ENCODE measurements at places on chromosomes 3 and 15.

DNA sequence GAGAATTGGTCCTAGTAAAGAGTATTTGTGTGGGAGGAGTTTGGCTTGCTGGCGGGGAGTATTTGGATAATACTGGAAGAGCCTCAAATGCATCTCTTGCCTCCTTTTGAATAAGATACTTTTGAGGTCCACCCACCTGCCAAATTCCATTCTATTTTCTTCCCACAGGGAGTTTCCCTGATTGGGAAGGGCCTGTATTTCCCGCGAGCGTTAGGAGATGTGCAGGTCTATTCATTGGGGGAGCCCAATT is 406 bp upstream of the RASA2 start:
- DNase-seq, result no peak

GRCh38 chr15:47924381-47924780 is 196.4 kb upstream of the SLC24A5 start:
- DNase-seq, result no peak

DNA sequence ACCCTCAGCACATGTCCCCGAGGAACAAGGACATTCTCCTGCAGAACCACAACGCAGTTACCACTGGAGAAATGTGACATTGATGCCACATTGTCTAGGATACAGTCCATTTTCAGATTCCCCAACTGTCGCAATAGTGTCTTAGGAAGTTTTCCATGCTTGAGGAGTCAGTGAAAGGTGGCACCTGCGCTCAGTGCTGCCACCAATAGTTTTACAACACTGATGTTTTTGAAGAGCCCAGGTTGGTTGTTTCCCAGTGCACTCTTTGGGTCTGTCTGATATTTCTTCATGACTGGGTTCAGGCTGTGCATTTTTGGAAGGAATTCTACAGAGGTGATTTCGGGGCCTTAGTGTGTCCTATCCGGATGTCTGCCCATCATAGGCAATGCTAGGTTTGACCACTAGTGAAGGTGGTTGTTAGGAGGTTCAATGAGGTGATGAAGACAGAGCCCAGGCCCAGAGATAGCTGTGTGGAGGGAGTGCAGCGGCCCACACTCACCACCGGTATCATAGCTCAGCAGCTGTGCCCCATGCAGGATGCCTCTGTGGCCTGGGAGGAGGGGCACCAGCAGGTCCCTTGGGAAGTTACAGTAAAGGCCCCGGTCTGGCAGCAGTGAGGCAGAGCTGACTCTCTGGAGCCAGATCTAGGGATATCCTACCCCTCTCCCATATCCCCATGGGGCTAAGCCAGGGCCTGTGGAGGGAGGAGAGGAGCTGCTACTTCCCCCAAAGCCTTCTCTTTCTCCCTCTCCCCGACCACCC is 96.6 kb downstream of the DNAJB8 start:
- peak; percentile 40 for DNase-seq

DNA sequence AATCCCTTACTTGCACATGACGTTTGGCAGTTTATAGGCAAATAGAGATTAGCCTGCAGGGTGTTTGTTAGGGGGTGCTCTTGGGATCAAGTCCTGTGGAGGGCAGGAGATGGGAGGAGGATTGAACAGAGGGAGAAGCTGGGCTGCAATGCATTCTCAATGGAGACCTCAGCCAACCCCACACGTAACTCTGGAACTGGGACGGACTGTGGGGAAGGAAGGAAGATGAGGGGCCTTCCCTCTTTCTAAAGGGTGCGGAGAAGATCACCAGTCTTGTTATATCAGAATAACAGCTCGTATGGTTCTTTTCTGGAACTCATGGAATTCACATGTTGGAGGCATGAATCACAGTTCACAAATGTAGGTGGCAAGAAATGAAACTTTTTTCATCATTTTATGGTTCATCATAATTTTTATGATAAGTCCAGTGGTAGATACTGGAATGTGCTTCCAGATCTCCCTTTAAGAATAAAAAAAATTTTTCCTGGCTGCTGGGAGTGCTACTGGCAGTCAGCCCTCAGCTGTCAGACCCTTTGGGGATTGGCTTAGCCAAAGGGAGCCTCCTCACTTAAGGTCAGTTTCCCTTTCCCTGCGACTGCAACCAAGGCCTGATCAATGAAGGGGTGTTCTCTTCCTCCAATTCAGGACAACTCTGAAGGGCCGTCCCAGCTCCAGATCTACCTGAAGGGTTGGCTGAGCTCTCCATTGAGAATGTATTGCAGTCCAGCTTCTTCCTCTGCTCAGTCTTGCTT is 20.5 kb upstream of the LYZL4 start:
- no peak for DNase-seq

GRCh38 chr3:87148020-87148419 is 79.1 kb upstream of the CHMP2B start:
- DNase-seq, result no peak

DNA sequence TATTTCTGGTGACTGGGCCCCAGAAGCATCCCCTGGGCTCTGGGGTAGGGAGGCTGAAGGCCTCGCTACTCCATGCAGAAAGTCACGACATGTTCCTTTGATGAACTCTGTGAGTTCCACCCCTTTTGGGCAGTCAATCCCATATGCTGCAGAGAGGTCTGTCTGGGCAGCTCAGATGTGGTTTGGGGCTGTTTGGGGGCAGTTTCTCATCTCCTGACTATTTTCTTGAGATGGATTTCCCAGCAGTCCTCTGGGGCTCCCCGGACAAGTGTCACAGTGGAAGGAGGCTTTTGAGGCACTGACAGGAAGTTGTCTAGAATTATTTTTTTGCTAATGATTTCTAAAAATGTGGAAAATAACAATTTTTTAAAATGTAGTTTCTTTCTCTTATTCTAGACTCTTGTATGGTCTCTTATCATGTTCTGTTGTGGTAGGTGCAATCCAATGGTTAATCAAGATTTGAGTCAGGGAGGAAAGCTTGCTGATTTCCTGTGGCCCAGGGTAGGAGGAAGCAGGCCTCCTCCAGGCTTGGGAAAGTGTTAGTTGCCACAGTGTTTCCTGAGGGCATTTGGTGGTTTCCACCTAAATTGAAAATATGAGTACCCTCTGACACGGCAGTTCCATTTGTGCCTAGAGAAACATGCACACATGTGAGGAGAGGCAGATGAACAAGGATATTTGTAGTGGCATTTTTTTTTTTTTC is 19.9 kb upstream of the TATDN2 start:
- no peak for DNase-seq

DNA sequence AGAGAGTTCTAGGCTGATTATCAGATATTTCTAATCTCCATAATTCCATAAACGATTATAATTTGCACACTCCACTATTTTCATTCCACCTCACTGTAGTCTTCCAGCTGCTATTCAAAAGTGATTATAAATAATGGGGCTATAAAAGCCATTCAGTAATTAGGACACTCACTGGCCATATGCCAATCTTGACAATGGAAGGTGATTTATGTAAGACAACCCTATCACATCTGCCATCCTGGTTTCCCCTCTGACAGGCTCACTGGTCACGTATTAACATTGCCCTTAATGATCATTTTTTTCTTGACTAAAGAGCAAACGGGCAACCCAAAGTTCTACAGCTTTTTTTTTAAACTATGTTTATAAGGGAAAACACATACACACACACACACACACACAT is 402.4 kb downstream of the MAGI1 start:
- DNase-seq, result no peak

GRCh38 chr15:74613953-74614743 is 1.5 kb upstream of the CLK3 start:
- no peak for DNase-seq

DNA sequence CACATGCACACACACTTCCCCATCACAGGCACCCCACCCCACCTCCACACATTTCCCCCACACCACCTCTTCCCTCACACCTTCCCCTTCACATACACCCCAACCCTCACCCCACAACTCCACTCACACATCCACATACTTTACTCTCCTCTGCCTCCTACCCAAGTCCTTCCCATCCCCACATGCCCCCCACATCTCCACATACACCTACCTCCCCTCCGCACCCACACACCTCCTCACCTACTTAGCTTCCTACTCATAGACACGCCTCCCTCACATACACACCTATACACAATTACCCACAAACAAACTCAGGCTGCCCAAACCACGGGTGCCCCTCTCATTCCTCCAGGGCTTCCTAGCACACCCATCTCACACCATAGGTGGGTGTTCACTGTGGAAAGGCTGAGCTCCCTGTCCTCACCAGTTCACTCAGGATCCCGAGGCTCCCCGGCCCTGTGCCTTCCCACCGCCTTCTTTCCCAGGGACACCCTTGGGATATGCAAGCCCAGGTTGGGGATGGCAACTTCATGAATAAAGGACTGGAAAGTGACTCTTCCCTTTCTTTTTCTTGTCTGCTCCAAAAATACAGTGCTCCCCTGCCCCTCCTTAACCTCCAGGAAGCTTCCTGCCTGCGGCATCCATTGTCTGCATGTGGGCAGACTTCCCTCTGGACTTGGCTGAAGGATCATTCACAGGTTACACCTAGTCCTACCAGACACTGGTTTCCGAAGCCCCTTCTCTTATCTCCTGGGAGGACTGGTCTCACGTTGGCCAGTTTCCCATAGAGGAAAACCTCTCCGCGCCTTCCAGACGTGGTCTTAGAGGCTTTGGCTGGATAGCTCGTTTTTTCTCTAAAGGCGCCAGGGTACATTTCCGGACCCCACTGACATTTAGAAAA is 61.5 kb downstream of the SLCO2A1 start:
- DNase-seq, result no peak

GRCh38 chr3:46544771-46545503 is 21.2 kb downstream of the LRRC2 start:
- DNase-seq, result no peak

DNA sequence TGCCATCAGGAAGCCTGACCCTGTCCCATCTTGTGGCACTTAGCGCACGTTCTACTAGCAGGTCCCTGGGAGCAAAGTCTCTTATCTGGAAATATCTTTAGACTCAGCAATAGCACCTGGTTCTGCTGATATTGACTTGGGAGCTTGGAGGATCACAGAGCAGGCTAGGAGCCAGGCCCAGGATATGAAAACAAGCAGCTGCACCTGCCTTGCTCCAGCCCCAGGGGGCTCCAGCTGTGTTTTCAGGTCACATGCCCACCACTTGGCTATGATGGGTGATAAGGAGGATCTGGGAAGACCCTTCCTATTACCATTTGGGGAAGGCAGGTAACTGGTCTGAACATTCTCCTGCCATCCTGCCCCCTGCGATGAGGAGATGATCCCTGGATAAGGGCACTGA is 87.8 kb downstream of the C3orf70 start:
- no peak for DNase-seq

DNA sequence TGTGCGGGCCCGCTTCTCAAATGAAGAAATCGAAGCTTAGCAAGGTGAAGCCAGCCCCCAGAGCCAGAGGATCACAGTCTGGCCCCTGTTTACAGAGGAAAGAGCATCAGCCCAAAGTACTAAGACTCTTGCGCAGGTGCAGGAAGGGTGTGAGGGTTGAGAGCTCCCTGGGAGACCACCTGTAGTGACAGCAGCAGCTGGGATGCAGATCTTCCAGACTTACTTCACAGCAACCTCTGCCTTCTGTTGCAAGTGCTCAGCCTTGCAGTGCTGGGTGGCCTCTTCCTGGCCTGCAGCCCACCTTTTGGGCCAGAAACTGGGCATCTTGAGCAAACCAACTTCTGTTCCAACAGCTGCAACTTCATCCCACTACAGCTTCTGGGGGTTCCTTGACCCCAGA is 19.7 kb downstream of the SPATA12 start:
- DNase-seq, result no peak

DNA sequence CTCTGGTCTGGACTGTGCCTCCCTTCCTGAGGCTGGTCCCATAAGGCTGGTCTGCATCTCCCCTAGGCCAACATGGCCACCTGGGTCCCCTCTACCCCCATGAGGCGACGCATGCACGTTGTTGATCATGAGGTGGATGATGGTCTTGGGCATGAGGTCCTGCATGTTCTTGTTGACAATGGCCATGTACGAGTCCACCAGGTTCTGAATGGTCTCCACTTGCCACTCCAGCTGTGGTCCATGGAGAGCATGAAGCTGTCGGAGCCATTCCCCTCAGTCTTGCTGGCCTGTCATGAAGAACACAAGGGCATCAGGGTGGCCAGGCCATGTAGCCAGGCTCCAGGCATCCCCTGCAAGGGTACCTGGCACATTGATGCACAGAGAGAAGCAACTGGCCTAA is 27.1 kb upstream of the CSPG4 start:
- DNase-seq, result no peak

DNA sequence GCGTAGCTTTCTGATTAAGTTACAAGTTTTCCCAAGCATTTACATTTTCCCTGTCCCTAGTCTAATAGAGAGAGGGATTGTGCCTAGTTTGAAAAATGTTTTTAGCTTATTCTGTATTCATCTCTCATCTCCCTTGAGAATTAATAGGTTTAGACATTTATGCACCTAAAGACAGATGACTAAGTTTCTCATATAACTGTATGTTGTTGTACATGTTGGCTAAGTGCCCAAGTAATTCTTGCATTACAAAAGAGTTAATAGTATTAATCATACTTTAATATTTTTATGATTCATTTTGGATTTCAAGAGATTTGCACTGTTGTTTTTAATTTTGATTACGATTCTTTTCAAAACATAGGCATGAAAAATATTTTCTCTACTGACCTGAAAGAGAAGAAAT is 109.0 kb upstream of the TBL1XR1 start:
- DNase-seq, result no peak

GRCh38 chr15:96058103-96058851 is 272.2 kb upstream of the NR2F2 start:
- no peak for DNase-seq

DNA sequence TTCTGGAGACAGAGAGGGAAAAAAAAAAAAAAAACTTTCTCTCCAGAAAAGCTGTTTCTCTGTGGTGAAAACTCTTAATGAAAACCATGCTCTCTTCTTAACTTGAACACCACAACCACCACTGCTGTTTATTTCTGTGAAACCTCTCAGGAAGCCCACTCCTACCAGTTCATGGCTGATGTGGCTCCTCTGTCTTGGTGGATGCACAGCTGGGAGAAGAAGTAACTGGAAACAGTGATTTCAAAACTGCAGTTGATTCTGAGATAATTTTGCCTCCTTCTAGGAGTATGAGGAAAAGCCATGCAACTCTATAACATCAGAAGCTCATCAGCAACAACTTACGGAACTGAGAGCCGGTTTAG is 40.2 kb upstream of the PYGO1 start:
- no peak for DNase-seq

- no peak for DNase-seq
Measured at GRCh38 chr3:109098079-109098644, 19.8 kb downstream of the MORC1 start.

GRCh38 chr3:35201211-35201610 is 438.1 kb upstream of the ARPP21 start:
- no peak for DNase-seq

DNA sequence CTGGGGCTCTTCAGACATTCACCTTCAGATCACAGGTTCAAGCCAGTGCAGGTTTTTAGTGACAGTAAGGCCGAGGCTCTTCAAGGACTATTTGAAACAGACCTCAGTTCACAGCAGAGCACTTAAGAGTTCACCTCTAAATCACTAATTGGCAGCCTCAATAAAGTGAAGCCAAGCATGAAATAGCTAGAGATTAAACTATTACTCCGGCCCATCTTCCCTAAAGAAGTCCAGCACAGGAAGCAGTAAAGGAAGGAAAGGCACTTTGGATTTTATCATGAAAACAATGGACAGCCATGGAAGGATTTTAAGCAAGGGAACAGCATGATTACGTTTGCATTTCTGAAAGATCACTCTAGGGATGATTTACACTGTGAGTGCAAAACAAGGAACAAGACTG is 27.6 kb upstream of the ARL6 start:
- no peak for DNase-seq

- DNase-seq, result no peak
Measured at GRCh38 chr3:43876648-43877047, 185.9 kb downstream of the ABHD5 start.

Data from CMK (cell line).